ENCODE measurements at places on chromosomes 2 and 18. TPM values are rescaled to one million over a fixed set of nuclear protein-coding genes. Genes with fewer than 3 reads are reported as not detected.

Gene RAB1A
- 154 TPM for total RNA-seq

Gene REEP1
- 0.07 TPM for total RNA-seq

Gene GRP
- total RNA-seq = not detected

Gene IL36A
- total RNA-seq = not detected

Gene ZNF892
- total RNA-seq = 5.5 TPM

Gene C2orf80
- not detected for total RNA-seq

Gene RAPH1
- 35.6 TPM for total RNA-seq

Gene DNAJC5G
- not detected for total RNA-seq

Gene SGPP2
- total RNA-seq = not detected

Gene OBSL1
- 64.4 TPM for total RNA-seq

Gene MFSD6
- total RNA-seq = 12.9 TPM

Gene ANKRD30BL
- not detected for total RNA-seq

Gene TSPYL6
- not detected for total RNA-seq

Gene ANKRD30B
- 0.73 TPM for total RNA-seq

Gene LAMA3
- 3.8 TPM for total RNA-seq

Gene ELOA2
- total RNA-seq = not detected

Gene ADRA2B
- 14.9 TPM for total RNA-seq

Gene REG1B
- not detected for total RNA-seq

Gene ASAP2
- 63.4 TPM for total RNA-seq

Gene INHBB
- total RNA-seq = 0.52 TPM

Gene ASB18
- total RNA-seq = not detected

Gene ALKAL2
- total RNA-seq = not detected

Gene EMILIN1
- 283 TPM for total RNA-seq

Gene DCDC2C
- total RNA-seq = not detected

Gene MLPH
- 14.2 TPM for total RNA-seq

Gene LYPD6
- 0.07 TPM for total RNA-seq

Gene SP9
- not detected for total RNA-seq

Gene PLEKHH2
- 8.9 TPM for total RNA-seq

Gene FHL2
- 230 TPM for total RNA-seq

Gene UGT1A8
- not detected for total RNA-seq

Gene PIAS2
- 22.1 TPM for total RNA-seq

Gene XPO1
- 312 TPM for total RNA-seq

Gene ZSCAN30
- total RNA-seq = 21.9 TPM

Gene SMYD1
- total RNA-seq = not detected

Gene PDCD1
- total RNA-seq = not detected

Gene AQP12B
- not detected for total RNA-seq

Gene PRSS56
- total RNA-seq = not detected

Gene LBX2
- 0.59 TPM for total RNA-seq

Gene HOXD12
- total RNA-seq = not detected

Gene TRIM43
- not detected for total RNA-seq

Gene ANKRD62
- total RNA-seq = not detected

Gene ATG16L1
- 34.0 TPM for total RNA-seq

Gene HOXD4
- 4.6 TPM for total RNA-seq

Gene DSC1
- not detected for total RNA-seq

Gene AGXT
- total RNA-seq = not detected

Gene CRYGD
- total RNA-seq = not detected

Gene NAT8
- total RNA-seq = not detected

Gene SCYGR4
- total RNA-seq = not detected

Gene ALPG
- not detected for total RNA-seq
